ENCODE measurements at places on chromosomes 3 and 15.
A peak's percentile ranks its signal among the peaks of the same experiment; 100 is the strongest.

DNA sequence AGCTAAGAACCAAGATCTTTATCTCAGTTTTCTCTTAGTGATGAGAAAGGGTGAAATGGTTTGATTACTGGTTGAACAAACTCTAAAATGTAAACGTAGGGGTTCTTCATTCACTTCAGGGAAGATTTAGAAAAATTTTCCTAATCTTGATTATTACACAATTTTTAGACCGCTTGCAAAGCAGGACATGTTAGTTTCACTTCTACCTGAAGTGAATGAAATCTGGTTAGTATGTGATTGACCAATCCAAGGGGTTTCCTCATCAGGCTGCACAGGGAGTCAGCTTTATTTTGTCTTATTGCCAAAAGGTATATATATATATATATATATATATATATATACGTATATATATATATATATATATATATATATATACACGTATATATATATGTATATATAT is 740.4 kb downstream of the TUSC7 start:
- no peak for DNase-seq

DNA sequence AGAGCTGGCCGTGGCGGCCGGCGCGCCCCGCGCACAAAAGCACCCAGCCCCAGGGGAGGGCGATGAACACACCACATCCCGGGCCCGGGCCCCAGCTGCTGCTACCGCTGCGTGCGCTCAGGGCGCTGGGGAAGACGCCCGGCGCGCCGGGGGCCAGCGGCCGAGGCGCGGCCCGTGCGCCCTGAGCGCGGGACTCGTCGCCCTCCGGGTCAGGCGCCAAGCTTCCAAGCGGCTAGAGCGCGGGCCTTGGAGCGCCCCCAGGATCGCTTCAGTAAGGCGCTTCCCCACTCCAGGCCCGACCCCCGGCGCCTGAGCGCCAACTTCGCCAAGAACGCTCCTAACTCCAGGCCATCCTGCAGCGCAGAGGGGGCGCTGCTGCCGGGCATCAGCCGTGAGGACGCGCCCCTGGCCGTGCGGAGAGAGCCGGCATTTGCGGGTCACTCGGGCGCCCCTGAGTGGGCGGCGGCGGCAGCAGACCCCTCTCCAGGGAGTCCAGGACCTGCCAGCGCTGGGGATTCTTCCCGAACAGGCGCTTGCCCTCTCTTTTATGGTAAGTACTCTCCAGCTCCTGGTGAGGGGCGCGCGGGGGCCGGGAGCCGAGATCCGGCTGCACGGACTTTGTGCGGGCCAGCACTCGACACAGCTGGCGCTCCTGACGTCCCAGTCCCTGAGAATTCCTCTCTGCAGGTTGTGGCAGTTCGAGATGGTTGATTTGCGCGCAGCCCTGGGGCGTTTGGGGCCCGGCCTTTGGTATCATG is 475 bp downstream of the SPSB4 start:
- DNase-seq, result peak; percentile 39

DNA sequence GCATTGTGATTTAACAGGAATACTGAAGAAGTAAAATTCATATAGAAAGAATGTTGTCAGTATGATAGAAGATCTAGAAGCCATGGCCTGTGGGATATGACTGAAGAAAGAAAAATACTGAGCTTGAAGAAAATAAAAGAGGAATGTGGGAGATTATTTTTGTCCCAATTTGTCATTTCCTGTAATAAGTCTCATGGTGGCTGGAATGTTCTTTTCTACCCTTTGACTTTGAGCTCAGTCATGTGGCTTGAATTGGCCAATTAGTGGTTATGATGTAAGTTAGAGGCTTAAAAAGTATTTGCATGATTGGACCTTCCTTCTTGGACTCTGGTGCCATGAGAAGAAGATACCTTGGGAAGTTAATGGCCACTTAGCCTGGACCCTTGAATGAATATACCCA is 14.1 kb downstream of the APH1B start:
- no peak for DNase-seq

DNA sequence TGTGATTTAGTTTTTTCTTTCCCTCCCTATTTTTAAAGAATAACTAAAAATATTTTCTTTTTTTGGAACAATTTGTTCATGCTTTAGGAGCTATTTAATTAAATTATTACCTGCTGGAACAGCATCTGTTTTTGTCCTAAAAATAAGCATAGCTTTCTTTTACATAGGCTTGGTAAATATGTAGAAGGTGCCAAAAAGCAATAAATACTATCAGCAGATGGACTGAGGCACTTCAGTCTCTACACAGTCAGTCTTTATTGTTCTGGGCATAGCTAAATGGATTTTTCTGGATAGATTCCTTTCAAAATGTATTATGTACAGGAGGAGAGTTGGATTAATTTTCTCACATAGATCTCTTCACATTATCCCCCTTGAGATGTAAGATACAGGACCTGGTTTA is 223.5 kb downstream of the NAALADL2 start:
- DNase-seq, result no peak

GRCh38 chr15:41061667-41062066 is 54.4 kb downstream of the INO80 start:
- no peak for DNase-seq

DNA sequence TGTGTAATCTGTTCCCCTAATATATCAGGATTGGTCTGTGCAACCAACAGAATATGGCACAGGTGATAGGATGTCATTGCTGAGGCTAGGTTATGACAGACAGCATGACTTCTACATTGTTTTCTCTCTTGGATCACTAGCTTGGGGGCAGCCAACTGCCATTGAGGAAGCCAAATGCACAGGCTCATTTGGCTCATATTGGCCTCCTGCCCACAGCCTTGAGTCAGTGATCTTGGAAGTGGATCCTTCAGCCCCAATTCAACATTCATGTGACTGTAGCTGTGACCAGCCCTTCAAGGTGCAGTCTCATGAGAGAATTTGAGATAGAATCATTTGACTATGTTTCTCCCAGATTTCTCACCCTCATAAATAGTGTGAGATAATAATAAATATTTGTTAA is 675.6 kb downstream of the GRM7 start:
- no peak for DNase-seq

- no peak for DNase-seq
Observed at GRCh38 chr3:76096036-76096435, 310.7 kb upstream of the ZNF717 start.

DNA sequence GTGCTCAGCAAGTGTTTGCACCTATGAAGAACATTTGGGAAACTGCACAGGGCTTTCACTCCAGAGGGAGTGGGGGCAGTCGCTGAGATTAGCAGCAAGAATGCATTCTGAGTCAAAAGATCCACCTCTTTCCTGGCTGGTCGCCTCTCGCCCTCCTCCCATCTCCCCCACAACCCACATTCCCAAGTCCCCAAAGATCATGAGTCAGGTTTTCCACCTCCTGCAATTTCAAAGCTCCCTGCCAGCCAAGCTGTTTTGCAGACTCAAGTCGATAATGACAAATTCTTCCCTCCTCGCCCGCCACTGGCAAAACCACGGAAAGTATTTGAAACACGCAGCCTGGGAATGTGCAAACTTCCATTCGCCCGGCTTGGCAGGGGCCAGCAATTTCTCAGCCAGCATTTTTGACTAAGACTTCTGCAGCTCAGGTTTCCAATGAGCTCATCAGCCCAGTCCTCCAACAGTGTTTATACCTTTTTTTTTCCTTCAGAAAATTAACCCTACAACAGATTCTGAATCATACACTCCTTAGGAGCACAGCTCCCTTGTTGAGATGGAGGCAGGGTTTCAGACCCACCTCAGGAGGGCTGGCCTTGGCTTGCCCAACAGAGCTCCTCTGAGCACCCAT is 181.4 kb downstream of the SMAD6 start:
- DNase-seq, result no peak

GRCh38 chr15:64513823-64514222 is 53.4 kb downstream of the ZNF609 start:
- no peak for DNase-seq

GRCh38 chr15:88256279-88257230 is at the start of gene NTRK3:
TSS of gene NTRK3 (minus strand) at chr15:88256739. CDS start at chr15:88256153, 586 bp downstream.
- DNase-seq, result peak; percentile 42

- no peak for DNase-seq
Observed at GRCh38 chr3:63353383-63353782, 75.3 kb downstream of the SYNPR start.

- DNase-seq, result no peak
Observed at GRCh38 chr3:23547905-23548650, 257.7 kb upstream of the UBE2E1 start.

DNA sequence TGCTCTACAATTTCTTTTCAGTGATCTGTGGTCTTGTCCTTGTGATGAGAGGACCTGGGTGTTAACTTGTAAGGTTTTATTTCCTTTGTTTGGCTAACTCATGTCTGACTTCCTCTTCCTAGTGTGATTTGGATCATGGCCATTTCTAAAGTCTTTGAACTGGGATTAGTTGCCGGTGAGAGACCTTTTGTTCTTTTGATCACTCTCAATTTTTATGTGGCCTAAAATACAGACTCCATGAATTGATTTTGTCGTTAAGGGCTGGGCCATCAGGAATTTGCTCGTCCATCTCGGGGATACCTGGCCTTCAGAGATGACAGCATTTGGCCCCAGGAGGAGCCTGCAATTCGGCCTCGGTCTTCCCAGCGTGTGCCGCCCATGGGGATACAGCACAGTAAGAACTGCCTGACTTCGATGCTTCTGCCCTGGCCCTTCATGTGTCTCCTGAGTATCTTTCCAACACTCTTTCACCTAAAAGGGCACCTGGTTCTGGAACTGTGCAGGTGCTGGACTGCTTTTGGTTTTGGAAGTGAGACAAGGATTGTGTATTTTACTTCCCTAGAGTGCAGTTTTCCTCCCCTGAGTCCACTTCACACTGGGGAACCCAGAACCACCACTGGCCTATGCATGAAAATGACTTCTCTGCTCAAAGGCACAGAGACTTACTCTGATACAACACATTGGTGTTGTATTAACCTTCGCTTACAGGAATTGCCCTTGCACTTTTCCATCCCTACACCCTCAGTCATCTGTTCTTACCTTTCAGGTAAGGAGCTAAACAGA is 13.1 kb upstream of the LRRC2 start:
- peak; percentile 34 for DNase-seq

DNA sequence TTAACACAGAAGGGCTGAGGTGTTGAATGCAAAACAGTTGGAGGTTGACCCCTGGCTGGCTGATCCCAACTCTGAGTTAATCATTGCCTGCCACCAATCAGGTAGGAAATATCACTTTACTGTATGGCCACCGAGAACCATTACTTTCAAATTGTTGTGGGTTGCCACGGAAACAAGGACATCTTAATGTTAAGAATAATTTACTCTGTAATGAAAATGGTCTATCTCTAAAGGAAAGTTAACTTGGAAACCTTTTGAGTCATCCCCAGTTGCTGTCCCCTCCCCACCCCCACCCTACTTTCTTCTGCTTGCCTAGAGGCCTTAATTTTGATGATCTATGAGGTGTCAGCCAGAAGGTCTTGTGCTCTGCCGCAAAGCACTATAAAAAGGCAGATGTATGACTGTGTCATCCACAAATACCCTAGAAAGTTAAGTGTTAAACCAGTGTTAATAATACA is 78.7 kb upstream of the SNRK start:
- DNase-seq, result no peak

DNA sequence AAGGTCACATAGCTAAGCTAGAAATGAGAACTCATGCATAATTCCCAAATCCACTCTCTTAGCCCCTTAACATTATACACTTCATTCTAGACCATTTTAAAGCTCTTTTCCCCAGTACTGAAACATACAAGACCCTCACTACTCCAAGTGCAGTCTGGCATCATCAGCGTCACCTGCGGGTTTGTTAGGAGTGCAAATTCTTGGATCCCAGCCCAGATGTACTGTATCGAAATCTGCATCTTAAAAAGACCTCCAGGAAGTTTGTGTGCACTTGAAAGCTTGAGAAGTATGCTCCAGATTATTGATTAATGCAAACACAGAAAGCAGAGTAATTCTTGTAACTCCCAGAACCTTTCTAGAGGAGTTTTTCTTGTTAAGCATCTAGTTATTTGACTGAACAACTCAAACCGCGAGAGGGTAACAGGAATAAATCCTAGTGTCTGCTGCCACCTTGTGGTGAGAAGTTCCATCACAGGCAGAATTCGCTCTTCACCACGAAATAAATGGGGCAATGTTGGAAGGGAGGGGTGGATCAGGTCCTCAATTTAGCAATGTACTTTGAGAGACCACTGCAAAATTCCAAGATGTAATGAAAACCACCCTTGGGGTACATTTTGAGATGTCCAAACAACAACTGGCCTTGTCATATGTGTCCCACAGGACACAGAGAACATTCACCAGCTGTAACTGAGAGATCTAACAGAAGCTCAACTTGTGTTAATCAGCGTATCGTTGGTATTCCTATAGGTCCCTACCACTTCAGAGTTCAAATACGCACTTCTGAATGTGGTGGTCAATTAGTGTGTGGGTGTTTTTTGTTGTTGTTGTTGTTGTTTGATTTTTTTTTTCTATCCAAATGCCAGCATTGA is 583 bp upstream of the C3orf49 start:
- DNase-seq, result peak; percentile 70

- DNase-seq, result no peak
Observed at GRCh38 chr3:45771166-45771775, 25.1 kb downstream of the SLC6A20 start.

- no peak for DNase-seq
Observed at GRCh38 chr15:33045066-33045810, 149.3 kb downstream of the FMN1 start.

DNA sequence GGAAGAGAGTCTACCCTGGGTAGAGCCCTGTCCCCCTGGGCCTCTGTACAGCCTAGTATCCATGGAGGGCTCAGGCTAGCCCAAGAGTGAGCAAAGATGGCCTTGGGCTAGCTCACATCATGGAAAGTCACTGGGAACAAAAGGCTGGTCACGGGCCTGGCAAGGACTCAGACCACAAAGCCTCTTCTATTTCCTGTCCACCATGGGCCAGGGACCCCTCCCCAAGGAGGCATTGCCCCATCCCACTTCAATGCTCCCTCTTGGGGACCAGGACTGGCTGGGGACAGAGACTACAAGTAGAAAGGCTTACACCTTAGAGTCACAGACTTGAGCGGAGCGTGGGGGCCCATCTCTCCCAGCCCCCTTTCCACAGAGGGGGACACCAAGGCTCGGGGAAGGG is 16.9 kb downstream of the DUSP7 start:
- no peak for DNase-seq

- DNase-seq, result no peak
Observed at GRCh38 chr15:80396096-80396495, 8.1 kb upstream of the ARNT2 start.

DNA sequence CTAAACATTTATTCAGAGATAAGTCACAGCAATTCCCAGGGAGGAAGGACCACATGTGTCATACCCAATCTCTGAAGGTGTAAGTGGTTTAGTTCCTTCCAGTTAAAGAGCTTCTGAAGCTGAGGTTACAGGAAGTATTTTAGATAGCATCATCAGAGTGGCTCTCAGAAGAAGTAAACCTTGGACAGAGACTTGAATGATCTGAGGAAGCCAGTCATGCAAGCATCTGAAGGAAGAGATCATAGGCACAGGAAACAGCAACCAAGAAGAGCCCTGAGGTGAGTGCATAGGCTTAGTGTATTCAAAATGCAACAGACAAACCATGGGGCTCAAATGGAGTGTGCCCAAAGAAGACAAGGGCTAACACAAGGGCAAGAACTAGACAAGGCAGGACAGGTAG is 210.3 kb downstream of the ULK4 start:
- no peak for DNase-seq

DNA sequence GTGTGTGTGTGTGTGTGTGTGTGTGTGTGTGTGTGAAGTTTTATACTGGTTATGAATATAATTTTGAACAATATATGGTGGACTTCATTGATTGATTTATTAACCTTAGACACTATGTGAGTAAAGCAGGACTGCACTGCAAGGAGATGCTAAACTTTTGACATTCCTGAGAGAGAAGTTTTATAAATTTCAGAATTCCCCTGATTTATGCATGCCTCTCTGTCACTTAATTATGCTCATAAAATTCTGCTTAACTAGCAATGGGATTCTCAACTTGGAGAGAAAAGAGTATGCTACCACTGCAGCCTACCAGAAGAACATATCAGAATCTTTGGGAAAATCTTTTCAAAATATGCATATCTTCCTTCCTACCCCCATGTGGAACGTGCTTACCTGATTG is 144.6 kb downstream of the B3GALNT1 start:
- DNase-seq, result no peak

Data from KBM-7 (cell line).